ENCODE measurements at places on chromosomes 3 and 15. TPM values are rescaled to one million over a fixed set of nuclear protein-coding genes. Genes with fewer than 3 reads are reported as not detected.

Gene CPEB1
- total RNA-seq = not detected

Gene TMOD2
- total RNA-seq = 4.2 TPM

Gene COPS2
- 65.6 TPM for total RNA-seq

Gene DCUN1D1
- total RNA-seq = 56.6 TPM

Gene GABRR3
- 0.05 TPM for total RNA-seq

Gene HRG
- total RNA-seq = not detected

Gene CHRNA7
- total RNA-seq = not detected

Gene CP
- total RNA-seq = not detected

Gene AADACL2
- total RNA-seq = not detected

Gene MAP2K1
- 86.3 TPM for total RNA-seq

Gene RAP2B
- total RNA-seq = 25.5 TPM

Gene ACKR2
- 1.00 TPM for total RNA-seq

Gene OR4F6
- not detected for total RNA-seq

Gene PCLAF
- total RNA-seq = 115 TPM

Gene LSAMP
- total RNA-seq = not detected

Gene NOX5
- 0.02 TPM for total RNA-seq

Gene RETNLB
- not detected for total RNA-seq

Gene AQP9
- total RNA-seq = not detected

Gene MEGF11
- total RNA-seq = not detected

Gene ABI3BP
- not detected for total RNA-seq

Gene SCN5A
- not detected for total RNA-seq

Gene REC114
- not detected for total RNA-seq

Gene RHOV
- 0.09 TPM for total RNA-seq

Gene IGSF10
- total RNA-seq = not detected

Gene LRRC49
- not detected for total RNA-seq

Gene IQCF5
- total RNA-seq = not detected

Gene TRPM1
- not detected for total RNA-seq

Gene GPR62
- total RNA-seq = not detected

Gene EPB42
- total RNA-seq = not detected

Gene OIP5
- total RNA-seq = 18.7 TPM

Gene PRR23C
- total RNA-seq = not detected

Gene RTP4
- 12.9 TPM for total RNA-seq

Gene CLDN1
- 0.39 TPM for total RNA-seq

Gene THPO
- total RNA-seq = not detected

Gene SLC24A5
- not detected for total RNA-seq

Gene NLGN1
- total RNA-seq = not detected

Gene RFX7
- 40.2 TPM for total RNA-seq

Gene BHLHE40
- 167 TPM for total RNA-seq

Gene KLHL6
- 31.7 TPM for total RNA-seq

Gene SH2D7
- 0.11 TPM for total RNA-seq

Gene ACAN
- not detected for total RNA-seq

Gene CACNA1D
- 4.5 TPM for total RNA-seq

Gene TGM5
- total RNA-seq = 0.09 TPM

Gene GABRA5
- total RNA-seq = not detected

Gene ALPK3
- total RNA-seq = 0.30 TPM

Gene RBPMS2
- total RNA-seq = not detected

Gene ECT2
- total RNA-seq = 52.8 TPM

Gene FBXO40
- not detected for total RNA-seq

Gene IGSF11
- 0.14 TPM for total RNA-seq

Gene NAA50
- 120 TPM for total RNA-seq

Data from T-helper 2 cell treated with Interferon-gamma antibody and Interleukin-4, amounts not matched to agents 100 ng/mL and 5 ng/mL, for 36 hours (primary cell).